T-helper 2 cell (primary cell): ENCODE measurements at places on chromosomes 11 and 22.

DNA sequence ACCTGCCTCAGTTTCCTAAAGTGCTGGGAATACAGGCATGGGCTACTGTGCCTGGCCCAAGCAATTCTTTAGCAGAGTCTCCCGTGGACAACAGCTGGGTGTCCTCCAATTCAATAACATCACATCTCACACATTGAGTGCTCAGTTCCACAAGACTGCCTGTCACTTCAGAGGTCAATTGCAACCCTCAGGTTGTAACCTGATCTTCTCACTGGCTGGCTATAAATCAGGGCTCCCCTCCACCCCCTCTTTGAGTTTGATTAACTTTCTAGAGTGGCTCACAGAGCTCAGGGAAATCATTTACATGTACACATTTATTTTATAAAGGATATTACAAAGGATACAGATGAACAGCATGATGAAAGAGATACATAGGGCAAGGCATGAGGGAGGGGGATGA is 68.1 kb downstream of the MCHR1 start:
- no peak for DNase-seq

DNA sequence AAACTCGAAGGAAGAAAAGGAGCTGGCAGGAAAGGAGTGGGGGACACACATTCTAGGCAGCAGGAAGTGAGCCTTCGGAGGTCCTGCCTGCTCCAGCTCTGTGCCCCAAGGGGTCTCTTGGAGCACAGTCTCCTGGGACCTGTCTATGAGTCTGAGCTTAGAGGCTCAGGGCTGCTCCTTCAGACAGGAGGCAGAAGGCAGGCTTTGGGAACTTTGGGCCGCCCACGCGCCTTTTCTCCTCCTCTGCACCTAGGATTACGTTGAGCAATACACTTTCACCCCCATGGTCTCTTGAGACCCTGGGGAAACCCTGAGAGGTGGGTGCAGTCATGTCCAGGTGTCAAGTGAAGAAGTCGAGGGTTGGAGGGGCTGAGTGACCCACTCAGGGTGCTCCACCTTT is 965 bp downstream of the TCN2 start:
- DNase-seq: no peak

DNA sequence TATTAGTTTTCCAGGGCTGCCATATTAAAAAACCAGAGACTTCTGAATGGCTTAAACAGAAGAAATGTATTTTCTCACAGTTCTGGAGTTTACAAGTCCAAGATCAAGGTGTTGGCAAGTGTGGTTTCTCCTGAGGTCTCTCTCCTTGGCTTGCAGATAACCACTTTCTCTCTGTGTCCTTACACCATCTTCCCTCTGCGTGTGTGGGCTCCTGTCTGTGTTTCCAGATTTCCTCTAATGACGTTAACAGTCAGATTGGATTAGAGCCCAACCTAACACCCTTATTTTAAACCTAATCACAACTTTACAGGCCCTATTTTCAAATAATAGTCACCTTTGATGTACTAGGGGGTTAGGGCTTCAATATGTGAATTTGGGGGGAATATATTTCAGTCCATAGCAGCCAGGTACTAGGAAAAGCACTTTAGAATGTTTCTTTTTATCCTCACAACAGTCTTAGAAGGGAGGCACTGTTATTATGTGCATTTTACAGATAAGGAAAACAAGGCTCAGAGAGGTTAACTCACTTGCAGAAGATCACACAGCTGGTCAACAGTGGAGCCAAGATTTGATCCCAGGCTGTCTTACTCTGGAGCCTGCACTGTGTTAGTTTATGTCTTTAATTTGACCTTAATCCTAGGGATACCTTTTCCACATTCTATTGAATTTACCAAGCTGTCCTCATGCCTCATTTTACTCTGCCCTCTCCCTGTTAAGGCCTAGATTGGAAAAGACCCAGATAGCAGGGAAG is 116.4 kb upstream of the CRYBB3 start:
- DNase-seq: no peak

- DNase-seq: no peak
These were observed 19.2 kb downstream of the CELF1 start for GRCh38 chr11:47533690-47534151.

DNA sequence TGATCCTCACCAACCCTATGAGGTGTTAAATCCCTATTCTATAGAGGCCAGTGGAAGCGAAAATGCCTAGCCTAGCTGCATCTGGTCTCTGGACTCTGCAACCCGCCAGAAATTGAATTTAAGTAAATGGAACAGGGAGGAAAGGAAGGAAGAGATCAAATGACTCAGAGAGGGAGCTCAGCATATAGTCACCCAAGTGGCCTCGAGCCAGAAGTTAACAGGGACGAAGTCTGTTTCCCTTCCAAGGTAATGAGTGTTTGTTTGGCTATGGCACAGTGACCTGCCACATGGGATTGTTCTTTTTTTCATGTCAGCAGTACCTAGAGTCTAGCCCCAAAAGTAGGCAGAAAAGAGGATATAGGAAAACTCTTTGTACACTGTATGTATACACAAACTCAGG is 66.3 kb downstream of the PAK1 start:
- no peak for DNase-seq

DNA sequence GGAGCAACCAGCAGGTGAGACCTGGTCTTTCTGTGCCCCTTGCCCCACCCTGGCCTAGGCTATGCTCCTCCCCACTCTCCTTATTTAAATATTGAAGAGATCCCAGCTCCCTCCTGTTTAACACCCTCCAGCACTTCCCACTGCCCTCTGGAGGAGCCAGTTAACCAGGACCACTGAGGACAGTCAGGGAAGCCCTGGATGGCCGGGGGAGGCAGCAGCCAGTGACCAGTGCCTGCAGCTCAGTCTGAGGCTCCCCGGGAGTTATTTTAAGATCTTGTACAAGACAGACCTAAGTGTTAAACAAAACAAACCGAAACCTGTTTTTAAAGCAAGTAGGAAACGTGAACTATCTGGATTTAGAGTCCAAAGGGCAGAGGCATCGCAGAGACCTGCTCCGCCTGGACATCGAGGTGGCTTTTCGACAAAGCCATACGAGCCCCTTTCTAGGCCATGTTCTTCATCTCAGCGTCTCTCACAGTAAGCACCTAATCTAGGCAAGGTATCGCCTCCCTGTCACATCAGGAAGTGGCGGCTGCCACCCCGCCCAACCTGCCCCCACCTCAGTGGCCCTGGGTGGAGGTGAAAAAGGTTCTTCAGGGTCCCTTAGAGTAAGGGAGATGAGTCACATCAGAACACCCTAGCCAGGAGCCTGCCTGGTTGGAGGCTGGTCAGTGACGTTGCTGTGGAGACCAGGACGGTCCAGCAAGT is 35.2 kb downstream of the TRMU start:
- no peak for DNase-seq

GRCh38 chr11:12376259-12377081 is 901 bp upstream of the PARVA start:
- no peak for DNase-seq

- DNase-seq: no peak
These were observed 40.2 kb upstream of the SLC25A1 start for GRCh38 chr22:19218541-19219233.

DNA sequence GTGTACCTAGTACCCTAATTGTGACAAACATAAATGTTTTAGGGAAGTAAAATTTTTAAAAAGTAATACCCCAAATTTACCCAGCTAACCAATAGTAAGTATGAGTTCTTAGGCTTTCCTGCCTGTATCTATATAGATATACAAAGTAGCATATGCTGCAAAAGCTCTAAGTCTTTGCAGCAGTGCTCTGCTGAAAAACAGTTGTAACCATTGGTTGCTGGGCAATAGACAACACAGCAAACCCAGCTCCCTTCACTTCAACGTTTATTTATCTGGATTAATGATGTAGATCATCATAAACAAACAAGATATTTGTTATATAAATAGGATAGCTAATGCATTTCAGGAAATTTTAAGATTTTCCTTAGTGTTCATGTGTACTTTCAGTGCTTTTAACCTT is 82.7 kb downstream of the PAX6 start:
- DNase-seq: no peak

DNA sequence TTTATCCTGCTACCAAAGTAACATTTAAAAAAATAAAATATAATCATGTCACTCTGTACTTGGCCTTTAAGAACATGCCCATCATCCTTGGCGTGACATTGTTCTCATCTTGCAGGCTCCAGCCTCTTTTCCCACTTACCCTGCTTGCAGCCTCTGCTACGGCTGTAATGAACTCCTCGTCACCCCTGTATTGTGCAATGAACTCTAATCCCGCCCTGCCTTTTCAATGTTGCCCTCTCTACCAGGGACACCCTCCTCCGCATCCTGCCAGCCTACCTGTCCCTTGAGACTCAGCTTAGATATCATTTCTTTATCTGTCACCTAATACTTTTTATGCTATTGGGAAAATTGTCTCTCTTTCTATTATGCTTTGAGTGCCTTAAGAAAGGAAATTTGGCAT is 12.6 kb upstream of the MMP20 start:
- no peak for DNase-seq

GRCh38 chr11:126791991-126792390 is 208.6 kb downstream of the KIRREL3 start:
- DNase-seq: no peak
